ENCODE measurements at places on chromosomes 16 and 17.

DNA sequence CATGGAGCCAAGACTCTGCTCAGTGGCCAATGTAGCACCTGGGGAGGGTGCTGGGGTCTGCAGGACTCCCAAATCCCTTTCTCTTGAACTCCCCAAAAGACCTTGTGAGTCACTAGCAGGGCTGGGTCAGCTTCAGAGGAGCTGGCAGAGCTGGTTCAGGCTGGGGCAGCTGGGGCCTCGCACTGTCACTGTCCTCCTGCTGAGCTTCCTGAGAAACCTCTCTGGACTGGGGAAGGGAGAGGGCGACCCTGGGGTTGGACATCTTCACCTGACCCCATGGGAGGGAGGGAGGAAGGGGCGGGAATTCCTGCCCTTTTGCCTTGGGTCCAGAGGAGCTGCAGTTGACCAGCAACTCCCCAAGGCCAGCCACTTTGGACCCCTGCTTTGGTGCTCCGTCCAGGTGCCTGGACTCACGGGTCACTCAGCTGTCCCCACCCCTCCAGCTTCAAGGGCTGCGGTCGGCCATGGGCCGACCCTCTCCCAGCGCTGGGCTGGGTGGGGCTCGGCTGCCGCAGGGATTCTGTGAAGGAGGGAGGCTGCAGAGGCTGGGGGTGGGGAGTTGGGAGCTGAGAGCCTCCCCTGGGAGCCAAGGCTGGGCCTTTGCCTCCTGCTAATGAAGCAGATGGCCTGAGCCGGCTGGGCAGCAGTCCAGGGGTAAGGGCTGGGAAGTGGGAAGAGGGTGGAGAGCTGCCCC lies 9.2 kb downstream of the FMNL1 start:
- no peak for DNase-seq

GRCh38 chr17:11486101-11486867 lies 112.0 kb upstream of the DNAH9 start:
- DNase-seq, result no peak

- DNase-seq, result no peak
Measured at GRCh38 chr17:17170346-17170985, 35.7 kb downstream of the PLD6 start.

- no peak for DNase-seq
Measured at GRCh38 chr16:48187779-48188178, 32.0 kb upstream of the ABCC12 start.

- DNase-seq, result no peak
Measured at GRCh38 chr16:3954411-3954921, 74.0 kb upstream of the CREBBP start.

DNA sequence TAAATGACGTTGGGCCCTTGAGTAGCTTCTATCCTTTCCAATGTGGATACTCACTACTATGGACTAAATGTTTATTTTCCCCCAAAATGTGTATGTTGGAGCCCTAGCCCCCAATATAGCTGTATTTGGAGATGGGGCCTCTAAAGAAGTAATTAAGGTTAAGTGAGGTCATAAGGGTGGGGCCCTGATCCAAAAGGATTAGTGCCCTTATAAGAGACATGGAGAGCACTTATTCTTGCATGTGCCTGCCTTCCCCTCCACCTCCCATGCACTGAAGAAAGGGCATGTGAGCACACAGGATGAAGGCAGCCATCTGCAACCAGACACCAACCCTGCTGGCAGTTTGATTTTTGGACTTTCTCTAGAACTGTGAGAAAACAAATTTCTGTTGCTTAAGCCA lies 115.7 kb upstream of the MED13 start:
- DNase-seq, result no peak

GRCh38 chr16:70706948-70707465 lies 21.2 kb upstream of the MTSS2 start:
- DNase-seq, result no peak

- no peak for DNase-seq
Measured at GRCh38 chr17:67279115-67279514, 34.1 kb upstream of the HELZ start.

GRCh38 chr17:30495586-30495985 lies 18.4 kb downstream of the GOSR1 start:
- no peak for DNase-seq

DNA sequence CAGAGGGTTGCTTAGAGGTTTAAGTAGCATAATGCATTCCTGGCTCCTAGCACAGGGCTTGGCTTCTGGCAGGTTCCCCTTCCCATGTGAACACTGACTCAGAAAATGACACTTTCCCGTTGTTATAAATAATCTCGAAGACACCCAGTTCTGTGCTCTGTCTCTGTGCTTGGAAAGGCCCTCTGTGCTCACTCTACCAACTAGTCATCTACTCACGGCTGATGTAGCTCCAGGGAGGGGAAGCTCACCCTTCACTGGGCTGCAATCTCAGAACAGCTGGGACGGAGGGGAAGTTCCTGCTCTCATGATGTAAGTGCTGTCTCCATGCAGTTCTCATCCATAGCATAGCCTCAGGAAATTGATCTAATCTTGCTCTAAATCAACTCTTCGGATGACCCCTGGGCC lies 230.5 kb upstream of the ASIC2 start:
- DNase-seq, result no peak

- no peak for DNase-seq
Measured at GRCh38 chr17:72022328-72023275, 98.2 kb upstream of the SOX9 start.

DNA sequence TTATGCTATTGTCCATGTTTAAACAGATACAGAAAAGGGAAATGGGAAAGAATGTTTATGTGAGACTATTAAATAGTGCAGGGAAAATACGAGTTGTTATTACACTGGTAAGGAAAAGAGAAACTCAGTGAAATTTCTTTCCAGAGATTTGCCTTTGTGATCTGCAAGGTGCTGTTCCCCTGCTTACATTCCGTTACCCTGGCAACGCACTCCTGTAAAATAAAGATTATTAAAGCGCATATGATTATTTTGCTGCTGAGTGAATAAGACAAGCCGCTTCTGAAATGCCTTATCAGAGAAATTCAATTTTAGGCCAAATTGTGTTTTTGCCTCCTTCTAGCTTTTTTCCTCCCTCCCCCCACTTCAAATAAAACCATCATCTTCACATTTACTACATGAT lies 328.6 kb upstream of the PMFBP1 start:
- no peak for DNase-seq

DNA sequence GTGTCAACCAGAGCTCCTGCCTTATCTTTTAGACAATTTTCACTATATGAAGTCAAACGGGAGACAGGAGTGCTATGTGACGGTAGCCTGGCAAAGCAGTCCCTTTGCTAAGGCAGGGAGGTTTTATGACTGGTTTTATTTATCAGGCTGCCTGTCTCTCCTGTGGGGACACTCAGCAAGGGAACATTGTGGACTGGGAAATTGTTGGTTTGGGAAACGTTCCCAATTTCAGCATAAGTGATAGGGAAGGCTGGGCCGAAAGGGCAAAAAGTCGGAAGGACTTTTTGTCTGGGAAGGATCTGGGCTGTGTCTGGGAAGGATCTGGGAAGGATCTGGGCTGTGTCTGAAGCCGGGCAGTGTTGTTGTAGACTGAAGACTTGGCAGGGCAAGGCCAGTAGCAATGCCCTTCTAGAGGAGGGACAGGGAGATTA lies 211.2 kb downstream of the PARN start:
- DNase-seq, result no peak

GRCh38 chr16:65684230-65684629 lies 562.4 kb upstream of the CDH11 start:
- no peak for DNase-seq

DNA sequence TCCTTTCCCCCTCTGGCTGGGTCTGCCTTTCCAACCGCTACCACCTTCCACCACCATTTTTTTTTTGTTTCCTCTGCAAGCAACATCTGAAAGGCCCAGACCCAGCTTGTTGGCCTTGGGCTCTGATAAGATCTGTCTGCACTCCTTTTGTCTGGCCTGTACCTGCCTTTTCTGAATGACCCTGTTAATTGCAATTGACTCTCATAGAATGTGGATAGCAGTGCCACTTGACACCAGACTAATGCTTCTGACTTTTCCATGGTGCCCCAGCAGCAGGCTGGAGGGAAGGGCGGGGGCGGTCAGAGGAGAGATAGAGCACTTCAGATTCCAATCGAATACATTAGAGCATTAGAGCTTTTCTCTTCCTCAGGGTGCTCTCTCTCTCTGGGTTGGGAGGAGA lies 538.9 kb downstream of the WWOX start:
- DNase-seq, result no peak

DNA sequence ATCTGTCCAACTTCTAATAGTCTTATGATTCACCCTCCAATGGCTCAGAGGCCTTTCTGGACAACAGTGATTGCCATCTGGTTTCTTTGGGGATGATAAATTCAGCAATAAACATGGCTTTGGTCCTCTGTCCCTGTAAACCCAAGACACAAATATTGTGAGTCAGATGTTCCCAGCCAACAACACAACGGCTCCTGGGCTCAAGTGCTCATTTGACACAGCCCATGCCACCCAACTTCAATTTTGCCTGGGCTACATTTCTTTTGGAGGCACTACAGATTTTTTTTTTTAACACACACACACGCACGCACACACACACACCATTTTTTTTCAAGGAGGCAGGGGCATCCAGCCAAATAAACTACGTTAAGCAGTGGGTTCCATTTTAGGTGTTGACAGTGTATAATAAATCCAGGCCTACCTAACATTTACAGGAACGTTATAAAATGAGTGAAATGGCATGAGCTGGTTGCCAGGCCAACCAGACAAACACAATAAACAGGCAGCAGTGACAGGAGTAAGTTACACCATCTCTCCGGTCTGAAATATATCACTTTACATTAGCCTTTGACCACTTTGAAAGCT lies 939.9 kb upstream of the SOX9 start:
- DNase-seq, result peak; percentile 96

GRCh38 chr16:4477966-4478365 lies 1.8 kb downstream of the HMOX2 start:
- DNase-seq, result no peak

DNA sequence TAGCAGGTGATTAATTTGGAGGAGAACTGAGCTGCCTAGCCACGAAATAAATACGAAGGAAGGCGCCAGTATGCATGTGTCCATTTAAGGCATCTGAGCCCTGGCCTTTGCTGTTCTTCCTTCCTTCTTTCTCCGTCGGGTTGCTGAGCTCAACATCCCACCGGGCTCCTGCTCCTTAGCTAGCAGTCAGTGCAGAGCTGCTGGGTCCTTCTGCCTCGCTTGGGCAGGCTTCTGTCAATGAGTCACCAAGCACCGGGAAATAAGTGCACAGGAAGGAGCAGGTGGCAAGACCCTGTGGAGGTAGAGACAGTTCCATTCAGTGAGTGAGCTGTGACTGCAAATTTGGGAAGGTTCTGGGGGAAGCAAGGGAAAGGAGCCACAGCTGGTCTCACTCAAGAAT lies 120.7 kb downstream of the CCDC182 start:
- DNase-seq, result no peak

DNA sequence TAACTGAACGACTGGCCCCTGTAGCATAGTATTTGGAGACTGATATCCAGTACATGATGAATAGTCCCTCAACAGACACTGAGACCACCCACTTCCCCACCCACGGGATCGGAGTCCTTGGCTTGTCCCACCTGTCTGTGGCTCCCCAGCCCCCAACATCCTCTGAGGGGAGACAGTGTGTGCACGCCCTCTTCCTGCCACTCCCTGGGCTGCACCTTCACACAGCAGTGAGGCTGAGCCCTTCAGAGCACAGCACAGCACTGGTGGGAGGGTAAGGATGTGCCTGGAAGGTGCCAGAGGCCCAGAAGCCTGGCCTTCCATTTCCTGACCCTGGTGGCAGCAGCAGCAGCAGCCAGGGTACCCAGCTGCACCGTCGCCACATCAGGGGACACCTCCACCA lies 11.0 kb downstream of the DNASE1 start:
- DNase-seq, result no peak

DNA sequence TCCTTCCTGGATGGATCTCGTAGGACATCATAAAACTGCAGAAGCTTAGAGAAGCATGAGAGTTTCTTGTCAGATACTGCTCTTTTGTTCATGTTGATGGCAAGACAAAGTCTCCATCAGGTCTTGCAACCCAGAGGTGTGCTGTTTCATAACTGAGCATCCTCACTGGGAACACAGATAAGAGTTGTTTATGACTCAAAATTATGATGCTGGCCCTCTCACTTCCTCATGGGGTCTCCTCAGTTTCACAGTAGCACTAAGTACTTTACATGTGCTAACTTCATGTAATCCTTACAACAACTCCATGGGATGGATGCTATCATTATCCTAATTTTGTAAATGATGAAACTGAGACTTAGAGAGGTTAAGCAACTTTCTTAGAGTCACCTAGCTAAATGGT lies 14.4 kb downstream of the SCPEP1 start:
- DNase-seq, result no peak

DNA sequence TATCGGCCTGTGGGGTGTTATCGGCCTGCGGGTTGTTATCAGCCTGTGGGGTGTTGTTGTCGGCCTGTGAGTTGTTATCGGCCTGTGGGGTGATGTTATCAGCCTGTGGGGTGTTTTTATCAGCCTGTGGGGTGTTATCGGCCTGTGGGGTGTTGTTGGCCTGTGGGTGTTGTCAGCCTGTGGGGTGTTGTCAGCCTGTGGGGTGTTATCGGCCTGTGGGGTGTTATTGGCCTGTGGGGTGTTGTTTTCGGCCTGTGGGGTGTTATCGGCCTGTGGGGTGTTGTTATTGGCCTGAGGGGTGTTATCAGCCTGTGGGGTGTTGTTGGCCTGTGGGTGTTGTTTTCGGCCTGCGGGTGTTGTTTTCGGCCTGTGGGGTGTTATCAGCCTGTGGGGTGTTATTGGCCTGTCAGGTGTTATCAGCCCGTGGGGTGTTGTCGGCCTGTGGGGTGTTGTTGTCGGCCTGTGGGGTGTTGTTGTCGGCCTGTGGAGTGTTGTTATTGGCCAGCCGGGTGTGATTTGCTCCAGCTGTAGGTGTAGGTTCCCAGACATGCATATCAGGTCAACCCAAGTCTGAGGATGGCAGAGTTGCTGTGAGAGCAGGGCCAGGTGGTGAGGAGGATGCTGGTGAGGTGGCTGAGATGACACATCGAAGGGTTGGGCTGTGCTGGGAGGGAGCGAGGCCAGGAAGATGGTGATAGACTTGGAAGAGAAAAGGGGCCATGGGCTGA lies 7.1 kb downstream of the TRARG1 start:
- no peak for DNase-seq

GRCh38 chr17:61381537-61381936 lies 18.1 kb upstream of the TBX2 start:
- DNase-seq, result no peak

DNA sequence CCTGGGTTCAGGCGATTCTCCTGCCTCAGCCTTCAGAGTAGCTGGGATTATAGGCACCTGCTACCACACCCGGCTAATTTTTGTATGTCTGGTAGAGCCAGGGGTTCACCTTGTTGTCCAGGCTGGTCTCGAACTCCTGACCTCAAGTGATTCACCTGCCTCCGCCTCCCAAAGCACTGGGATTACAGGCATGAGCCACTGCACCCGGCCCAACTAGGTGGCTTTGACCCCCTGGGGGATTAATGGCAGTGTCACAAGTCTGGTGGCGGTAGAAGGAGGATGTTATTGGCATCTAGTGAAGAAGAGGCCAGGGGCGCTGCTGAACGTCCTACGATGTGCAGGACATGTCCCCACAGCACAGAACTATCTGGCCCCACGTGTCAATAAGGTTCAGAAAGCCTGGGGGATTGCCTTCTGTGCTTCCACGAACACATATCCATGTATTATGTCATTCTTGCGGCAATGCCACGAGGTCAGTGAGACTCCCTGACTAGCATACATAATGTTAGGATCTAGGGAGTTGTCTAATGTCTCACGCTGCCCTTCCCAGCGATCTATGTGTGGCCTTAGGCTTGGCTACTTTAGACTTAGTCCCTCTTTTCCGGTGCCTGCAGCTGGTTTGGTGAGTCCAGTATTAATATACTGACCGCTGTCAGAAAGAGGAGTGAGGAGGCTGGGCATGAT lies 75.8 kb downstream of the ABCC6 start:
- no peak for DNase-seq

Measured in NCI-H2081 treated with DMSO at 0.1 percent for 48 hours (cell line).